ENCODE measurements at places on chromosomes 1 and 21. TPM values are rescaled to one million over a fixed set of nuclear protein-coding genes. Genes with fewer than 3 reads are reported as not detected.

DNA sequence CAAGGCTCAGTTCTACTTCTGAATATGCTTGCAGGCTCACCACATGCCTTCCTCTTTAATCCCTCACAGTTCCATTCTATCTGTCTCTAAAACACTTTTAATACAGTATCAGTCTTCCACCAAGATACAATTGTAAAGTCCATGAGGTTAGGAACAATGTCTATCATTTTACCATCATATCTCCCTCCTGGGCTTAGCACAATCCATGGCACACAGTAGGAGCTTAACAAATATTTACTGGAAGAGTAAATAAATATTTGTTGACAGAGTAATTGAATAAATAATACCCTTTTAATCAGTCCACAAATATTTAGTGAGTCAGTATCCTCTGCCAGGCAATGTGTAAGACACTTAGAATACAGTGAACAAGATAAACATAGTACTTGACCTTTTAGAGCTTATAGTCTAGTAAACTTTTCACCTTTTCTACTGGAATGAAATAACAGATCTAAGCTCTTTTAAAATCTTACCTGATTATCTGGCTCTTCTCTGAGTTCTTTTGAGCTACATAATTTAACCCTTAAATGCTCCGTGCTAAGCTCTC lies 12.7 kb upstream of the GADD45A start:
- no peak for DNase-seq

DNA sequence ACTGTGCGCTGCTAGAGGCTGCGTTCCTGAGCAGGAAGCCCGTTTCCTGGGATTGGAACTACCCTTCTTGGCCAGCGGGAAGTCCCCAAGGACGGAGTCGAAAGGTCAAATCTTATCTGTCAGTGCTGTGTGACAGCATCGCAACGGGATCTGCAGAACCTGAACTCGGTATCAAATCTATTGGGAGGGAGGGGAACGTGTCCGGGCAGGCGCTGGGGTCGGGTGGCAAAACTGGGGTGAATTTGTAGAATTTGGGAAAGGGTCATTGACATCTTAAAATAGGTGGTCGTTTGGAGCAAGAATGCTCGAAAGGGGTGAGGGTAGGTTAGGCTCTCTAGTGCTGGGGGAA lies 725 bp upstream of the ARPC5 start:
- no peak for DNase-seq

- no peak for DNase-seq
Measured at GRCh38 chr1:17849216-17849615, 94.1 kb downstream of the ACTL8 start.

DNA sequence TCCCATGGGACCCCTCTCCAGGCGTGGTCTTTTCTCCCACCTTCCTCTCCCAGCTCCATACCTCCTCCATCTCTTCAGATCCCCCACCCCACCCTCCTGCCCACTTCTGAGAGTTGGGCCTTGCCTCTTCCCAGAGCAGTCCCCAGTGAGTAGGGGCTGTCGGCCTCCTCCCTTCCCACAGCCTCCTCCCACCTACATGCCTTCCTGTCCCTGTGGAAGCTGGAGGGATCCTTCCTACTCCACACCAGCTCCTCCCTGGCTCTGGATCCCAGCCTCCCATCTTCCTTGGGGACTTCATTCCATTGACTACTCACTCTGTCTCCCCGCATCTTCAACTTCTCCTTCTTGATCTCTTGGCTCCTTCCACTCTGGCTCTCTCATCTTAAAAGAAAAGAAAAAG lies 24.9 kb downstream of the KCNQ4 start:
- DNase-seq = no peak

DNA sequence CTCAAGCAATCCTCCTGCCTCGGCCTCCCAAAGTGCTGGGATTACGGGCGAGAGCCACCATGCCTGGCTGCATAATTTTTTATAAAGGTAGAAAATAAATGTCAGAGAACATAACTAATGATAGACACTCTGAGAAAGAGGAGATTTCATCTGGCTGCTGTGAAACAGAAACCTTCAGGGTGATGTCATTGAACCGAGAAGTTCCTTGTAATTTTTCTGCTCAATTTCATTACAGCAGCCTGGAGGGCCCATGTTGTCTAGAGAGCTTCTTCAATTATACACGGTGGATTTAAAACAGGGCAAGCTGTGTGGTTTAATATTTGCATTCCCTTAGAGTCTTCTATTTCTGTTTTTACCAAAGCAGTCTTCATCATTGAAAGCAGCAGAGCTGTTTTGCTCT lies 64.3 kb upstream of the MORC3 start:
- DNase-seq = no peak

GRCh38 chr1:151681923-151682322 lies 34.7 kb downstream of the CELF3 start:
- DNase-seq = no peak

DNA sequence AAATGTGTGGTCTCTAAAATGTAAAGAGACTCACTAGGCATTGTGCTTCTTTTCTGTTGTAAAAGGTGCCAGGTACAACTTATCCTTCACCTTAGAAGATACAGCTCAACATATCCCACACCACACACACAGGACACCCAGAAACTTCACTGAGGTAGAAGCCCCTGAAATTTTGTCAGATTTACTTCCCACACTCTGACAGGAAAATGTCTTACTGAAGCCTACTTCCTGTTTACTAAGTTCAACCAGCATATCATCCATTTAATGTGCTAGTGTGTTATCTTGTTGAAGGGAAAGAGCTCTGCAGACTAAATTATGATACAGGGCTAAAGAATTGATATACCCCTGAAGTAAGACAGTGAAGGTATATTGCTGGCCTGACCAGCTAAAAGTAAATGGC lies 39.9 kb upstream of the INSL5 start:
- no peak for DNase-seq

DNA sequence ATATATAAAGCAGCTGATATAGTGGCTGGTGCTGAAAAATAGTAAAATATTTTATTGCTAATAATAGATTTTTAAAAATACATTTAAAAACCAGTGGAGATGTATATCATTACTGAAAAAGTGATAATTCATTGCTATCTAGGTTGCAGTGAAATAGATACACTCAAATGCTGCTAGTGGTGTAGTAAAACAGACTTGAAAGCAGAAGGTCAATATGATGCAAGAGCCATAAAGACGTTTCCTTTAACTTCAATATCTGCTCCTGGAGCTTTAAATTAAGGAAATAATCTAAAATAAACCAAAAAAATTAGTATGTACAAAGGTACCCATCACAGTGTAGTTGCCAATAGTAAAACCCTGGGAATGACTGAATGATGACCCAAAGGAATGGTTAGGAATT lies 26.2 kb downstream of the RHEX start:
- no peak for DNase-seq

GRCh38 chr1:189596197-189596596 lies 881.5 kb downstream of the BRINP3 start:
- DNase-seq = no peak

- no peak for DNase-seq
Measured at GRCh38 chr1:36207339-36207738, 16.9 kb upstream of the THRAP3 start.

DNA sequence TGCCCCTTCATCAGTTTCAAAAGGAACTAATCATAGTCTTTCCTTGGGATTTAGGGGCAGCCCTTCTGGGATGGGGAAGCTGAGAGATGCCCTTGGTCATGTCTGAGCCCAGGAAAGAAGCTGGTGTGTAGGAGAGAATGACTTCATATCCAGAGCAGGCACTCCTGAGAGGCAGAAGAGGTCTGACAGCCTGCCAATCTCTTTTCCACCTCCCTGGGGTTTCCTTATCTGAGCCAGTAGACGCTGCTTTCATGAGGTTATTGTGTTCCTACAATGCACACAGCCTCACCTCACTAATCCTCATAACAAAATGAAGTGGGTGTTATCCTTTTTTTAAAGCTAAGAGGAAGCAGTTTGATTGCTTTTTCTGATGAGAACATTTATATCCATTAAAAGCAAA lies 14.1 kb downstream of the ROR1 start:
- no peak for DNase-seq

- DNase-seq = no peak
Measured at GRCh38 chr1:177007437-177008161, 156.9 kb downstream of the ASTN1 start.

FALEC gene
- total RNA-seq = 0.41 TPM

ZBTB37 gene
- total RNA-seq = 33.4 TPM

FMO2 gene
- total RNA-seq = 0.41 TPM

All from frontal cortex (tissue), 4 donors.